CD4-positive, CD25-positive, alpha-beta regulatory T cell (primary cell): ENCODE measurements at places on chromosomes 6 and 20.

DNA sequence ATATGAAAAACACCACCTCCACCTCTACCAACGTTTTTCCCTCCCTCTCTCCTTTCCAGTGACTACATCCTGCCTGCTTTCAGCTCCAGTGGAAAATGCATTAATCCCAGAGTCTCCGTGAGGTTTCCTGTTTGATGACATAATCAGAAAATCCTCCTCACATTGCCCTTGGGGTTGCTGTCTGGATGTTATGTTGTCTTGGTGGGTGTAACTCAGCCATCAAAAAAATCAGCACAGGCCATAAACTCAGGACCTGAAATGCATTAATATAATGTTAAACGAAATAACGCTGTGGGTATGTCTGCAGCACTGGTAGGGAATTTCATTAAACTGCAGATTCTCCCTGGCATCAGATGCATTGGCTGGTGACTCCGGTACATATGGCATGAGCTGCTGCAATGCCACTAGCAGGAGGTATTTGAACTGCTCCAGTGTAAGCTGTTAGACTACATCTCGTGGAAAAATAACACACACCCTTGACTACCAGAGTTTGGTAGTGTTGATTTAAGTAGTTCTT is 297.8 kb downstream of the PRL start:
- DNase-seq: no peak

- no peak for DNase-seq
Observed at GRCh38 chr6:53107091-53107490, 41.5 kb downstream of the GCM1 start.

- no peak for DNase-seq
Observed at GRCh38 chr6:145733207-145733606, 2.1 kb downstream of the EPM2A start.

GRCh38 chr6:7058250-7058923 is 49.4 kb upstream of the RREB1 start:
- no peak for DNase-seq

DNA sequence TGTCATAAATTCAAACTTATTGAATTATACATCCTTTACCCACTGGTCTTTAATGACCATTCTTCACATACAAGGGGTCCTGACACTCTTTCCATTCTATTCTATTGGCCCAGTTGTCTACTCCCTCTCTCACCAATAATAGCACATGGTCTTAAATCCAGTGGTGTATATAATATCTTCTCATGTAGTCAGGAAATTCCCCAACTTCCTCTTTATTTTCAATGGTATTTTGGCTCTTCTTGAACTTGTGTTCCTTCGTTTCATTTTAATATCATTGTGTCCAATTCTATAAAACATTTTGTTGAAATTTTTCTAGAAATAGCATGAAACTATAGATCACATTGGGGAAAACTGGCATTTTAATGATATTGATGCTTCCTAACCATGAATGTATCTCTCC is 36.8 kb downstream of the PSMB9 start:
- no peak for DNase-seq

DNA sequence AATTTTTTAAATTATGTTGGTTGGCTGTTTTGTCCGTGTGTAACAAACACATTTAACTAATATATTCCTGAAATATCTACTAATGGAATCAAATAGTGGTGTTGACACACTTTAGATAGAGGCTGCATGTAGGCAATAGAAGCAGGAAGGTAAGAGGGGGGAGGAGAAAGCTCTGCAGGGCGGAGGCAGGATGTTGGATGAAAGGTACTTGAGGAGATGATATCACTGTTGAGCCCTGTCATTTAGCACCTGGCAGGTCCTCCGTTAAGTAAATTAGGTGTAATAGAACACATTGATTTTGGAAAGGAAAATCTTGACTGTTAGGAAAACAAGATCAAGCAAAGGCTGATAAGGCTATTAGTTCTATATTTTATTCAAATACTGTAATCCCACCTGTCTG is 618.7 kb downstream of the PKHD1 start:
- no peak for DNase-seq

DNA sequence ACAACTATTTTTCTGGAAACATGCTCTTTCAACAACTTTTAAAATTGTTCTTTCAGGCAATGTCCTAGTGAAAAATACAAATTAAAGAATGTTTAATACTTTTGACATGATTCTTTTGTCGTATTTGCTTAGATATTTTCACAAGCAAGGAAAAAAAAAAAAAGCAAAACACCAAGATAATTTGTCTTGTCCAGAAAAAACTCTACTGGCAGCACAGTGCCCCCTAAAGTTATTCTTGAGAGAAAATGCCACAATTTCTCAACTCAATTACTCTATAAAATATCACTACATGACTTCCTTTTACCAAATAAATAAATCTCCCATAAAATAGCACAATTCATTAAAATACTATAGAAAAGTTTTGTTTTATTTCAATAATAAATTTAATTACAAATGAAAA is 652.5 kb upstream of the EPHA7 start:
- no peak for DNase-seq

DNA sequence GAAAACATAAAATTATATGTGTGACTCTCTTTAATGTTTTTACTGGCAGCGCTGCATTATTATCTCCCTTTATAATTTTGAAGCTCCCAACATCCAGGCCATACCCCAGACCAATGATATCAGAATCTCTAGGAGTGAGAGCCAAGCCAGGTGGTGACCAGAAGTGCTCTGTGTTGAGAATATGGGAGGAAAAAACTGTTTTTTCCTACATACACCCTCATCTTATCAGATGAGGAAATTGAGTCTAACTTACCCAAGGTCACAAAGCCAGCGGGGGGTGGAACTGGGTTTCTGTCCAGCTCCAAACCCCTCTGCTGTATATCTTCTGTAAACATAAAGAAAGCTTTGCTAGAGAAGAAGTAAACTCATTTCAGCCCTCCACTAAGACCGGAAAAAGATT is 42.5 kb downstream of the LY86 start:
- no peak for DNase-seq

- DNase-seq: no peak
Observed at GRCh38 chr20:38599410-38599882, 2.2 kb upstream of the ARHGAP40 start.

DNA sequence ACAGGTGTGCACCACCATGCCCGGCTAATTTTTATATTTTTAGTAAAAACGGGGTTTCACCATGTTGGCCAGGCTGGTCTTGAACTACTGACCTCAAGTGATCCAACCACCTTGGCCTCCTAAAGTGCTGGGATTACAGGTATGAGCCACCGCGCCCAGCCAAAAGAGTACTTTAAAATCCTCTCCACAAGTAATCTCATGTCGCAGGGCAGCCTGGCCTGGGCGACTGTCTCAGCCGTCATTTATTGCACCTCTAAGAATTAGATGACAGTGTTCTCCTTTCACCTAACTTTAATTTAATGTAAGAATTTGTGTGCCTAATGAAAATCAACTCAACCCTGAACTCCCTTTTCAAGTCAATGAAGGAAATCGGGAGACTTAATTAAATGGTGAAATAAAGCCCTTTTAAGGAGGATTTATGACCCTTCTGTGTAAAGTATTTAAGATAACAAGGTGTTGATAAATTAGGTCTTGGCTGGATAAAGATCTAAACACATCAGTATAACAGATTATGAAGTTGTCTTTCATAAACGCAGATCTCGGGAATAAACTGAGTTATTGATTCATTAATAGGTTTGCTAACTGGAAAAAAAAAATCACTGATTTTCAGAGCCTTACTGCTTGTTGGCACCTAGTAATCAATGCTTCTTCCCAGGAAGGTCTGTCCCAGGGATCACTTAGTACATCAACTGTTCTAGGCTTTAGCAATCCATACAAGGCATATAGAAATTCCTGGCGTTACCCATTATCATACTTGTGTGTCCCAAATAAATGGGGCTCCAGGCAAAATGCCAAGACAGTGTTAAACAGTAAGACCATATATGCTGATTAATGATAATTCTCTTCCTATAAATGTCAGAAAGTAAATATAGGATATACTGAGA is 209.3 kb downstream of the GMDS start:
- DNase-seq: no peak

GRCh38 chr6:156160795-156161165 is 616.4 kb upstream of the ARID1B start:
- DNase-seq: no peak

- no peak for DNase-seq
Observed at GRCh38 chr20:47456952-47457724, 44.5 kb upstream of the NCOA3 start.

DNA sequence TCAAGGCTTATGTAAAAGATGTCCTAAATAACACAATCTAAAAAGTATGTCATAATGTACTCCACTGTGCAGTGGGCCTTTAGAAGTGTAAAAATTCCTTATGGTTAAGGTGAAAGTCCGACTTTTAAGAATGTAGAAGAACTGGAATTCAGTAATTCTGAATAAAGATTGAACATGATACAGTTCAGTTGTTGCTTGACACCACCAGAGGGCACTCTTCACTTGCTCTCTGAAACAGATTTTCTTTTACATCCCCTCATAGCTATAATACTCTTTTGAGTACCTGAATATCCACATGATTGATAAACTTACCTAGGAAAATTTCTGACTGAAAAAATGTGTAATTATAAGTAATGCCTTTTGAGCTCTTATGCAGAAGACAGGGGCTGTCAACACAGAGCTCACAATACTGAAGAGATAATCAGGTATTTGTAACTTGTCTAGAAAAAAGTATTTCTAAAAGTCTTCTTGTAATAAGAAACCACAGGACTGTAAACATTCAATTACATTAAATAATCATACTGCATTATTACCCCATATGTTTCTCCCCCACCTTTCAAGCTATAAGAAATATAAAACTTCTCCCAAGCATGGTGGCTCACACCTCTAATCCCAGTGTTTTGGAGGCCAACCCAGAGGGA is 92.1 kb downstream of the POPDC3 start:
- no peak for DNase-seq

DNA sequence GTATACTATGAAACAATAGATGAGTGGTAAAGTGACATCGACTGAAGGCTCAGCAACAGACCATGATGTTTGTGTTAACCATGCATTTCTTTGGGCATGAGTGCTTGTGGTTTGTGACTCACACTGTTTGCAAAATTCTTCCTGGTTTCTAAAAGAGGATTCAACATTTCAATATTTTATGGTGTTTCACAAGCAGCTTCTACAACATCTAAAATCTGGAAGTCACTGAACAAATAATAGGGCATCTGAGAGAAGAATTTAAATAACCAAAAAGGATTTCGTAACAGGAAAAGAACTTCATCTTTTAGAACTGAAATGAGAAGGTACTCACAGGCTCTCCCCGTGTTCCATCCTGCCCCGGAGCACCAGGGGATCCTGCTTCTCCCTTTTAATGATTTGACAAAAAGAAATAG is 146.2 kb downstream of the COL21A1 start:
- no peak for DNase-seq

GRCh38 chr20:50096237-50096636 is 16.7 kb downstream of the UBE2V1 start:
- no peak for DNase-seq

GRCh38 chr20:34797012-34797995 is 28.1 kb downstream of the NCOA6 start:
- no peak for DNase-seq

DNA sequence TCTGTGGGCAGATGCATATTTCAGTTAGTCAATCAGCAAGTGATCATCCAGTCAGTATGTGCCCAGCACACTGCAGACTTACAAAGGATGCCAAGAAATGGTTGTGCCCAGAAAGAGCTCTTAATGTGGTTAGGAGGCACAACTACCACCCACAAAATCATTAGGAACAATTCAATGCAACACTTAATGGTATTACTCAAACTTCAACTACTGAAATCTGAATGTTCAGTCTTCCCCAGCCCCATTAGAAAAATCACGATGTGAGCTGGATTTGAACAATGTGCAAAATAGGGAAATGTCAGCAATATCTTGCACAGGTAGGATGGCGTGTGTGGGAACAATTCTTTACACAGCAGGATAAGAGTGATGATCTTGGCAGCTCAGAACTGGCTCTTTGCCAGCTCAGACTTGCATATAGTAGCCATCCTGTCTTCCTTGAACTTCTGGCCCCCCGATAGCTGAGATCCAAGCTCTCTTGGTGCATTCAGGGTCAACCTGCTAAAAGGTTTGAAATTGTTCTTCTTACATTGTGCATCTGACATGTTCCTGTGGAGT is 556.7 kb upstream of the HTR1E start:
- DNase-seq: no peak

DNA sequence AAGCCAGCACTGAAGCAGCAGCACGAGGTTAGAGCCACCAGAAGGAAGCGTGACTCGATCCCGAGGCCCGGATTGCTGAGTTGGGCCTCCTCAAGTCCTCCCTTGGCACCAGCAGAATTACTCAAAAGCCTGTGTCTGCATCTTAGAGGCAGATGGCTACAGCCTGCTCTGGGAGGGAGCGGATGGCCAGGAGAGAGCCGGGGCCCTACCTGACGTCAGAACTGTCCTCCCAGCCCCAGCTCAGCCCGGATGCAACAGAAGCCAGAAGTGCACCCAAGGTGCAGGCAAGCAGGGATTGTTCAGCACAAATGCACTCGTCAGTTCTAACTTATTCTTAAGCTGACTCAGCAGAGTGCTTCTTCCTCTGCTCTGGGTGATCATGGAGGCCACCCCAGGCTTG is 155.5 kb upstream of the RPS6KA2 start:
- DNase-seq: no peak

DNA sequence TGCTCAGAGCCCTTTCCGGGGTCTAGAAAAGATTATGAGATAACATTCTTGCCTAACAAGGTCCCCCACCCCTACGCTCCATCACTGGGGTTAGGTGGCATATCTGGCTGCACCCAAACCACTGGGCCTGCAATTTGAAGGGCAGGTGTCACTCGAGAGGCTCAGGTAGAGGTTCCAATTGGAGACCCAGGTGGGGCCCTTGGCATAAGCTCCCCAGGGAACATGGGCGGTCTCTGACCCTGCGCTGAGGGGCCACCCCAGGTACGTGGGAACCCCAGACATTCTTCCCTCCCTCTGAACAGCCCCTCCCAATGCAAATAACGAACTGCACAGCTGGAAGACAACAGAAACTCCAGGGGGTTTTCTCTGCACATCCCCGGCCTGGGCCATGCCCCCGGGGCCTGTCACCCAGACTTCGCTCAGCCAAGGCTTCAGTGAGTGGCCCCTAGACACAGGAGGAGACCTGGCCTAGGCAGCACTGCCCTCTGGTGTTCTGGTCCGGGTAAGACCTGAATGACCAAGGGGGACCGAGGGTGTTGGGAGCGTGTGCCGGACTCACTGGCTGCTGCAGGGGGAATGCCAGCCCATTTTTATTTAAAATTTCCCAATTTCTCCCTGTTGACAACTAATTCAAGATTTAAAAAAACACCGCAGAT is 47.5 kb downstream of the DSTN start:
- DNase-seq: peak; percentile 39

DNA sequence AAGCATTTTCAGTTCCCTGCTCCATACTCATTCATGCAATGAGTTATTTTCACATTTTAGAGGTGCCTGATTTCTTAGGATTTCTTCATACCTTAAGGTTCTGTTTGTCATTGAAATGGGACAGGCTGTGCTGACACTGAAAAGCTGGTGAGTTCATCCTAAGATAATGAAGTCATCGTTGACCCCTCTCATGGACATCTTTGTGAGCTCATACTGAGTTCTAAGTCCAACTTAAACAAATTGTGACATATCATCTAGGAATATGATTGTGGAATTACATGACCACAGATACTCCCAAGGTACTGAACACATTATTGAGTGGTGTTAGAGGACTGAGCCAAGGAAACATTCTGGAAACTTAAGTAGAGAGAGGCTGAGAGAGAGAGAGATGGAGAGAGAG is 224.8 kb upstream of the JAG1 start:
- no peak for DNase-seq
